ENCODE measurements at places on chromosomes 16 and 17. TPM values are rescaled to one million over a fixed set of nuclear protein-coding genes. Genes with fewer than 3 reads are reported as not detected.

The FAM20A gene
- not detected for total RNA-seq

The ATP1B2 gene
- total RNA-seq: 0.14 TPM

The HLF gene
- 0.79 TPM for total RNA-seq

The KRT36 gene
- total RNA-seq: not detected

The CMTR2 gene
- total RNA-seq: 15.1 TPM

The CALB2 gene
- not detected for total RNA-seq

The KRT32 gene
- not detected for total RNA-seq

The FOXO3B gene
- total RNA-seq: 2.0 TPM

The SCNN1G gene
- total RNA-seq: not detected

The CSHL1 gene
- total RNA-seq: not detected

The CLEC18A gene
- 0.19 TPM for total RNA-seq

The FAM171A2 gene
- 0.12 TPM for total RNA-seq

The HBA1 gene
- not detected for total RNA-seq

The RNF43 gene
- 0.38 TPM for total RNA-seq

The OR4D1 gene
- 0.21 TPM for total RNA-seq

The COX6A2 gene
- not detected for total RNA-seq

The SPAG5 gene
- 216 TPM for total RNA-seq

The CIAPIN1 gene
- total RNA-seq: 31.0 TPM

The GSE1 gene
- total RNA-seq: 8.6 TPM

The SLC5A11 gene
- not detected for total RNA-seq

The C16orf89 gene
- not detected for total RNA-seq

The PPP1R1B gene
- total RNA-seq: not detected

The CCL11 gene
- not detected for total RNA-seq

The KRT222 gene
- not detected for total RNA-seq

The NLRP1 gene
- total RNA-seq: 44.9 TPM

The P3H4 gene
- 1.2 TPM for total RNA-seq

The DHRS11 gene
- total RNA-seq: 9.8 TPM

The SPATA20 gene
- 15.8 TPM for total RNA-seq

The TNFRSF17 gene
- total RNA-seq: not detected

The GRIN2A gene
- not detected for total RNA-seq

The DHRS7C gene
- not detected for total RNA-seq

The PPY gene
- total RNA-seq: not detected

The SMTNL2 gene
- total RNA-seq: not detected

The TNP2 gene
- not detected for total RNA-seq

The CBX8 gene
- total RNA-seq: 3.9 TPM

The SCARF1 gene
- total RNA-seq: 0.57 TPM

The WFIKKN1 gene
- total RNA-seq: 0.25 TPM

The SLFN12 gene
- 5.3 TPM for total RNA-seq

The DPEP3 gene
- 0.19 TPM for total RNA-seq

The GALNS gene
- 11.2 TPM for total RNA-seq

The CTRB1 gene
- not detected for total RNA-seq

The TBX6 gene
- total RNA-seq: 3.6 TPM

The EFCAB3 gene
- total RNA-seq: not detected

The TBC1D3D gene
- 0.26 TPM for total RNA-seq

The AOC3 gene
- total RNA-seq: 2.6 TPM

The DNAAF8 gene
- total RNA-seq: not detected

The SEC14L5 gene
- total RNA-seq: not detected

The ITGB4 gene
- 0.83 TPM for total RNA-seq

The TMEM220 gene
- 0.79 TPM for total RNA-seq

The TERB1 gene
- total RNA-seq: not detected

The RAB40B gene
- 0.52 TPM for total RNA-seq
